Activated T-cell treated with anti-CD3 and anti-CD28 coated beads, Interleukin-2, amount 50 U/mL, for 24 hours (primary cell): ENCODE measurements at places on chromosomes 1 and 21.

GRCh38 chr1:155320252-155320651, 442 bp upstream of the RUSC1 start:
- H3K4me1 ChIP-seq = peaks cover 31% of the 10 kb centered on the region
- H3K27ac ChIP-seq = peak overlapping the region; percentile 70
- H3K4me3 ChIP-seq = peak overlapping the region; percentile 82
- H3K27me3 ChIP-seq = no peaks in the 10 kb centered on the region

DNA sequence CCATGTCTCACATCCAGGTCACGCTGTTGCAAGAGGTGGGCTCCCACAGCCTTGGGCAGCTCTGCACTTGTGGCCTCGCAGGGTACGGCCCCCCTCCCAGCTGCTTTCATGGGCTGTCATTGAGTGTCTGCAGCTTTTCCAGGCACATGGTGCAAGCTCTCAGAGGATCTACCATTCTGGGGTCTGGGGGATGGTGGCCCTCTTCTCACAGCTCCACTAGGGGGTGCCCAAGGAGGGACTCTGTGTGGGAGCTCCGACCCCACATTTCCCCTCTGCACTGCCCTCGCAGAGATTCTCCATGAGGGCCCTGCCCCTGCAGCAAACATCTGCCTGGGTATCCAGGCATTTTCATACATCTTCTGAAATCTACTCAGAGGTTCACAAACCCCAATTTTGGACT, 219.4 kb downstream of the LRRC7 start:
- no peaks in the 10 kb centered on the region for H3K27me3 ChIP-seq
- no peak overlapping the region for H3K4me3 ChIP-seq
- DNase-seq = no peak
- H3K4me1 ChIP-seq = no peaks in the 10 kb centered on the region
- H3K36me3 ChIP-seq = no peaks in the 10 kb centered on the region

- no peak for DNase-seq
- no peak overlapping the region for H3K4me3 ChIP-seq
- no peaks in the 10 kb centered on the region for H3K36me3 ChIP-seq
- H3K4me1 ChIP-seq = no peaks in the 10 kb centered on the region
Observed at GRCh38 chr21:36628761-36629460, 70.0 kb upstream of the SIM2 start.

DNA sequence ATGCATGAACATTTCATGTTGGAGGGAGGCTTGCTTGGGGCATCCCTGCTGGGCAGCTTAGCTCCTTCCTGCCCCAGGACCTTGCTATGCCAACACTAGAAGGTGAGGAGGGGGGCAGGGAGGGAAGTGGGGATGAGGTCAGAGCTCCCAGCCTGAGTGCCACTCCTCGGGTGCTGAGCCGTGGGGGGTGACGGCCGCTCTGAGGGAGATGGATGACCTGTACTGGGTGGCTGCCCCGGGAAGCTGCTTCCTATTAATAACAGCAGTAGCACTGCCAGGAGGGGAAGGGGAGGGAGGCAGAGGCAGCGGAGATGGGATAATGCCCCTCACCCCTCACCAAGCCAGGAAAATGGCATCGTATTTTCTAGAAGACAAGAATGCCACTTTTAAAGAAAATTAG, 60.6 kb downstream of the UBIAD1 start:
- no peak overlapping the region for H3K27ac ChIP-seq
- peaks cover 2% of the 10 kb centered on the region for H3K4me1 ChIP-seq
- H3K4me3 ChIP-seq = no peak overlapping the region
- peaks cover 5% of the 10 kb centered on the region for H3K27me3 ChIP-seq

GRCh38 chr1:22849770-22850169, 122.9 kb downstream of the LACTBL1 start:
- H3K36me3 ChIP-seq = no peaks in the 10 kb centered on the region
- no peak for DNase-seq
- no peak overlapping the region for H3K4me3 ChIP-seq
- H3K27me3 ChIP-seq = peaks cover 37% of the 10 kb centered on the region
- no peak overlapping the region for H3K27ac ChIP-seq

DNA sequence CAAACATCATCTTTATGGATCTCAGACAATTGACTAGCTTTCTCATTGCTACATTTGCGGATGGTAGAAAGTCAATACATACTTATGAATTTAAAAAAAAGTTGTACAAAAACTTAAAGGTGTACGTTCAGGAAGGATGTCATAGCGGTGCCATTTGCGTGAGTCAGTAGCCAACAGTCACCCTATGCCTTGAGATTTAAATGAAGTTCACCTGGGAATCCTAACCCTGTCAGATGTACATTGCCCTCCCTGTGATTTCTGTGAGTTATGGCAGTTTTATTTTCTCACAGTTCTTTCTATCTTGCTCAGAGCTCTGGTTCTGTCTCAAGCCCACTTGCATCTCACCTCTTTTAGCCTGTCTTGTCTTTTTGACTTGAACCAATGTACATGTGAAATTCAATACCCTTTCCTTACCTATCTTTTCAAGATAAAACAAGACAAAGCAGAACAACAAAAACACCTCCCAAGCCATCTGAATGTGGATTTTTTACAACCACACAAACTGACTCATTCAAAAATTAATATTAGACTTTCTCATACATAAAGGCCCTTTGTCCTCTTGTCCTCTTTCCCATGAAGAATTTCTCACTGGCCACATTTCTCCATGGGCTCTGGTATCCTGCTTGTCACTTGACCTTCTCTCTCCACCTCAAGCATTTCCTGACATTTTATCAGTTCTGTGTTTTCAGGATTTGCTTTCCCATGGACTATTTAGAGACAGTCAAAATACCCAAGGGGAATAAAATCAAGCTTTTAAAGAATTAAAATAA, 25.3 kb upstream of the ZNF697 start:
- H3K4me3 ChIP-seq = no peak overlapping the region
- H3K27ac ChIP-seq = no peak overlapping the region
- peaks cover 6% of the 10 kb centered on the region for H3K4me1 ChIP-seq

DNA sequence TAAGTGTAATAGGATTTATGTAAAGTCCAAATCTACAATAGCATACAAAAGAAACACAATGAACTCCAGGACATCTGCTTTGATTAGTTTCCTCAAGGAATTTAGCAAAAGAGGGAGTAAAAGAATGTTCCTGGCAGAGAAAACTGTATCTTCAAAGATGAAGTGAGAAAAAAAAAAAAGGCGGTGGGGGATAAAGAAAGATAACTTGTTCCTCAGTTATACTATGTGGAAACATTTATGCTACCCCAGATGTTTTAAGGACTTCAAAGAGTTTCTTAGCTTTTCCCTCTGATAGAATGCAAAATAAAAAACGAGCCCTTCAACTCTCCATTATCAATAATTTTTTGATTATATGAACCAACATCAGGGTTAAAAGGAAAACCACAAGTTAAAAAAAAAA, 908.9 kb upstream of the ADGRL2 start:
- H3K27ac ChIP-seq = no peak overlapping the region
- DNase-seq = no peak
- no peaks in the 10 kb centered on the region for H3K4me1 ChIP-seq
- H3K27me3 ChIP-seq = no peaks in the 10 kb centered on the region

- H3K4me3 ChIP-seq = no peak overlapping the region
- H3K4me1 ChIP-seq = no peaks in the 10 kb centered on the region
- H3K27me3 ChIP-seq = no peaks in the 10 kb centered on the region
- H3K36me3 ChIP-seq = no peaks in the 10 kb centered on the region
Observed at GRCh38 chr21:28151758-28152157, 840.9 kb downstream of the LTN1 start.

- no peaks in the 10 kb centered on the region for H3K36me3 ChIP-seq
- no peaks in the 10 kb centered on the region for H3K4me1 ChIP-seq
- no peak for DNase-seq
- no peaks in the 10 kb centered on the region for H3K27me3 ChIP-seq
- no peak overlapping the region for H3K4me3 ChIP-seq
- no peak overlapping the region for H3K27ac ChIP-seq
Observed at GRCh38 chr21:25139414-25139813, 467.9 kb downstream of the MRPL39 start.

GRCh38 chr1:242189591-242189990, 190.7 kb upstream of the MAP1LC3C start:
- H3K4me3 ChIP-seq = no peak overlapping the region
- H3K27me3 ChIP-seq = no peaks in the 10 kb centered on the region
- no peaks in the 10 kb centered on the region for H3K4me1 ChIP-seq
- no peak for DNase-seq
- no peak overlapping the region for H3K27ac ChIP-seq
